ENCODE measurements at places on chromosomes 12 and 14.

- no peak for DNase-seq
Observed at GRCh38 chr12:10740182-10740581, 17.1 kb upstream of the YBX3 start.

GRCh38 chr14:34983786-34984185 is 994 bp downstream of the SRP54 start:
- DNase-seq = no peak

DNA sequence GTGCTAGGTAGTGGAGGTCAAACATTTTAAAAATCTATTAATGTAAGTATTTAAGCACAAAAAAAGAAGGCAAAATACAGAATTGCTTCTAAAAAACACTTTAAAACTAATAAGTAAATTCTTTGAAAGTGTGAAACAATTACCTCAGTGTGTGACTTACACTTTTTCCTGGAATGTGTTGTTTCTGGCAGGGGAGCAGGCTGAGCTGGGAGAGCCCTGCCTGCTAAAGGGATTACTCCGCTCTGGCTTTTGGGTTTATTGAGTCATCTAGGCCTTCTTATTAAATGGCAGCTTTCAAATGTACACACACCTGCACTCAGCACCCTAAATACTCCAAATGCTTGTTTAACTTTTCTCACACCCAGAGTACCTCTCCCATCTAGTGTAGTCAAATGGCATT is 279.8 kb downstream of the AKAP6 start:
- DNase-seq = no peak

DNA sequence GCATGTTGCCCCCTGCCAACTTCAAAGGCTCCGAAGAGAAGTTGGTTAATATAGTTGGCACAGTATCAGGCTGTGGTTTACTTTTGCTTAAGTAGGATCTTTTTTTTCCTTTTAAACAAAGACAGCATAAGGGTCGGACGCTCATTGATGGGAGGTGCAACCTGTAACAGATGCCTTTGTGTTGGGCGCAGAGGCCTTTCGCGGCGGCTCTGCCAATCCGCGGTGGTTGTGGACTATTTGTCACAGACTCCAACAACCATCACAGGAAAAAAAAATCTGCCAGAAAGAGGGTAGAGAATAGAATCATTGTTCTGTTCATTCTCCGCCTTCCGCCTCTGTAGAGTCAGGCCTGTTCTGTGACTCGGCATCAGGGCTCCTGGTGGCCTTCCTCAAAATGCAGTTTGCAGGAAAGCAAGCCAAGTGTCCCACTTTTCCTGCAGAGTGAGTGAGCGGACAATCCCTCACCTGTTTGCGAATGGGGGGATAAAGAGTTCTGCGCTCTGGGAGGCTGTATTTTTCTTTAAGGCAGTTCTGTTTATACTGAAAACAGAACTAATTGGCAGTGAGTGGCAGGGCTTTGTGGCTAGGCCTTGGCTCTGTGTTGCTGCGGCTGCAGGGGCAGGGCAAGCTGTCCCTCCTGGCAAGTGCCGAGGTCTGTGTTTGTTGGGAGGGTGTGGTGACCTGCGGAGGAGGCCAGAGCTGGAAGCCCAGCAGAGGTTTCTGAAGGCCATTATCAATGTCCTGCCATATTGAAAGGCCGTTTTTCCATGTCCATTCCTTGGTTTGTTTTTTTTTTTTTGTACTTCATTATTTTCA is 83.0 kb upstream of the PIWIL1 start:
- no peak for DNase-seq

- peak; percentile 14 for DNase-seq
Observed at GRCh38 chr12:46217541-46218321, 51.1 kb downstream of the SLC38A1 start.

GRCh38 chr12:42094277-42094676 is 50.4 kb downstream of the GXYLT1 start:
- peak; percentile 17 for DNase-seq

All from activated naive CD4-positive, alpha-beta T cell treated with anti-CD3 and anti-CD28 coated beads, Interleukin-2, amount 50 U/mL, for 16 hours (primary cell).